ENCODE measurements at places on chromosomes 16 and 17.
A peak's percentile ranks its signal among the peaks of the same experiment; 100 is the strongest.

DNA sequence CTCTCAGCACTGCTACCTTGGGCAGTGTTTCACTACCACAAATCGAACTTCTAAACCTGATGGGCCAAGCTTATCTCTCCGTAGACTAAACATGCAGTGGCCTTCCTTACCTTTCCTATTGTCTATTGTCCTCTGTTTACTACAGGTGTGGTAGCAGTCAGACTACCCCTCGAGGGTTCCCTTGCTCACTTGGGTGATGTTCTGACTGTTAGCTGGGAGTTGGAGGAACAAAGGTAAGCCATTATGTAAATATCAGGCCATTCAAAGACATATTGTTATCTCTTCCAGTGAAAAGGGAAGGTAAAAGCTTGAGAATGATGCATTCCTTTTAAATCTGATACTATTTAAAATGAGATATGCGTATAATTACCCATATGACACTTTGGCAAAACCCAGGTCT lies 828.3 kb upstream of the EEF2KMT start:
- no peak for DNase-seq

DNA sequence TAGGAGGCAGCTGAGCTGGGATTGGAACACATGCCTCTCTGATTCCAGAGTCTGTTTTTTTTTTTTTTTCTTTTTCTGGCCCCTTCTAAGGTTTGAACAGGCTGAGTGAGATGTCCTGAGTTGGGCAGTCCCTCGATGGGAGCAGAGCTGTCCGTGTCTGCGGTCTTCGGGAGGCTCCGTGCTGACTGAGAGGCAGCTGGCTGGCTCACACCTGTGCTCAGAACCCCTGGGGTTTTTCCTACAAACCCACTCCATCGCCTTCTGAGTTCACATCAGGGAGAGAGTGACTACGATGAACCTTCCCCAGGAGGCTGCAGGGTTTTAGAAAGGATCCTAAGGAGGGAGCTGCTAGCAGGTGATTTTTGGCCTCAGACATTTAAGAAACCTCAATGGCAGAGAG lies 92.5 kb downstream of the IRF8 start:
- no peak for DNase-seq

GRCh38 chr16:72437891-72438290 lies 265.9 kb upstream of the PMFBP1 start:
- no peak for DNase-seq

GRCh38 chr16:54287131-54288029 lies 793 bp upstream of the IRX3 start:
- no peak for DNase-seq

GRCh38 chr17:58870747-58871146 lies 115.1 kb downstream of the PPM1E start:
- DNase-seq, result no peak

DNA sequence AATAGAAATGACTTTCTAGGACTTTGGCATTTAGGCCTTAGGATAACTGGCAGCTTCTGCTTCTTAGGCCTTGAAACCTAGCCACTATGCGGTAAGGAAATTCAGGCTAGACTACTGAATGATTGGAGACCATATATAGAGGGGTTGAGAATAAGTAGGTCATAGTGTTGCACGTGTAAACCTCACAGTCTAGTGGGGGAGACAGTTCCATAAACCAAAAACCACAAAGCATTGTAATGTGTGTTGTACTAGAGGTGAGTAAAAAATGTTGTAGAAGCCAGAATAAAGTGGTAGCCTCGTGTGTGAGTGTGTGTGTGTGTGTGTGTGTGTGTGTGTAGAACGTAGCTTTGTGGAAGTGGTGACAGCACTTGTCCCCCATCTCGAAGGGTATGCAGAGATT lies 188.5 kb downstream of the MAP2K6 start:
- DNase-seq, result no peak

DNA sequence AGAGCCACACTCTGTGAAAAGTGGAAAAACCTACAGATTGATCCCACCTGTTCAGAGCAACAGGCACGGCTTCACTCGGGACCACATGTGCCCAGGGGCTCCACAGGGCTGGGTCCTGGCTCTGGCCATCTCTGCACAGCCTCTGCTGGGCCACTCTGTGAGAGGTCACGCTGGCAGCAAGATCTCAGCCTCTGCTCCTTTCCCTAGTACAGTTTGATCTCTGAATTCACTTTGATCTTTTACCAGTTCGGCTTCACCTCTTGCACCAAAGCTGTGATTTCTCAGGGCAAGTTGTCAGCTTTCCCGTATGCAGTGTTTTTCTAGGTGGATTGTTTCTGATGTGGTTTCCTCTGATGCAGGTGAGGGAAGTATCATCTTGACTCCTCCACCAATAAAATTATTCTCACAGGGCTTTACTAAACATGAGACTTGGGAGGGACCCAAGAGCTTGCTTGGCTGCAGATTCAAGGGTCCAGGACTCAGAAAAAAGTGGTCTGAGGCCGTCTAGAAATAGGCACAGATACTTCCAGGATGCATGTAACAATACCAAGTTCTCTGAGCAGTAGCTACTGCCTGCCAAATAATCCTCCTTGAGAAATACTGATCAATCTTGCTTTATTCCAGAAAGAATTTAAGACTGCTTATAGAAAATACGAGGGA lies 24.0 kb upstream of the ALDH3A1 start:
- DNase-seq, result no peak

DNA sequence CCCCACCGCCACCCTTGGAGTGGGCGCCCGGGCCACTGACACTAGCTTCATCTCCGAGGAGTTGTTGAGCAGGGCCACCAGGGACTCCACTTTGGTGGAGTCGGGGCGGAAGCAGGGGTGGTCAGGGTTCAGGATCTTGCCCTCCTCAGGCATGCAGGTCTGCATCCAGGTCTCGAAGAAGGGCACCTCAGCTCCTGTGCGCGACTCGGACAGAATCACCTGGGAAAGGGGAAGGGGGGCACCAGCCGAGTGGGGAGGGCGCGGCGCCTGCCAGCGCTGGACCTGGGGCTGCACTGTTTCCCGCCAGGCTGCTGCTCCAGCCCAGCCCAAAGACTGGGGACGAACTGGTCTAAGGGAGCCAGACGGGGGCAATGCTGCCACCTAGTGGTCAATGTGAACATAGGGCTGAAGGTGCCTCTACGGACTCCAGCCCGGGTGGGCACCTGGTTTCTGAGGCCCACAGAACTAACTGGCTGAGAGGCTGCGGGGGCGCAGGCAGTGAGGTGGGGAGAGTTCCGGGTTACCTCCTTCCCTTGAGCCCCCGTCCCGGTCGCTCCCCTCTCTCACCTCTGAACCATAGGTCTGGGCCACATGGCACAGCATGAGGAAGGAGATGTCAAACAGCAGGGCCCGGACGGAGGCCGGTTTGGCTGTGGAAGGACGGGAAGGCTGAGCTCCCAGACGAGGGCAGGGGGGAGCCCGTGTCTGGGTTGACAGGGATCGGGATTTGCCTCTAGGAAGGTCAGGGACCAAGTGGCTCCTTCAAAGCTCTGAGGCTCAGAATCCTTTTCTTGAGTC lies 11.8 kb downstream of the CSF3 start:
- DNase-seq, result peak; percentile 73

DNA sequence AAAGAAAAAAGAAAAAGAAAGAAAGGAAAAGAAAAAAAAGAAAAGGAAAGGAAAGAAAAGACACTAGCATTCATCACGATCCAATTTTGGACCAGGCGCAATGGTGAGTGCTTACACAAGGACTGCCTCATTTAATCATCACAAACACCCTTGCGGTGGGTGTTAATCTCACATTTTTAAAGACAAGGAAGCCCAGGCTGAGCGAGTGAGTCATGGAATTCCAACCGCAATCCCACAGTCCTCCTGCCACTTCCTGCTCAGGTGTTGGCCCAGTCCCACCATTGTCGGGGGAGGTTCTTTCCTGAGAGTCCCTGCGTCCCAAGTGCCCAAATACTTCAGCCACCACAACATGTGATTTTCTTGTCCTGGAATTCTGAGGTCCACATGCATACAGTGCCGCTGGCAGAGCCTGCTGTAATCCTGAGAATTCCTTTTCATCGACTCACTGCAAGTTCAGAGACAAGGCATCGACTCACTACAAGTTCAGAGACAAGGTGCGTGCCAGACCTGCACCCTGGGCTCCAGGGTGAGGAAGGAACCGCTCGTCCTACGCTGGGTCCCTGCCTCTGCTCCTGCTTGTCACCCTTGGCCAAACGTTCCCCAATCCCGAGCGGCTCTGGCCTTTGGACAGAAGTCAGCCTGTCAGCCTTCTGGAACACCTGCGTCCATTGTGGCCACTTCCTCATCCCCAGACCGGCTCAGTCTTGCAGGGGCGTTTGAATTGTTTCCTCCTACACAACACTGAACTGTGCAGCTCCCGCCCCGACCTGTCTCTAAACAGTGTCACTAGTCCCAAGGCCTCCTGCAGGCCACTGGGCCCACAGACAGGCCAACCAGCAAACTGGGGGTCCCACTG lies 5.8 kb downstream of the ZG16B start:
- DNase-seq, result peak; percentile 100

GRCh38 chr16:5143761-5144620 lies 46.4 kb upstream of the EEF2KMT start:
- DNase-seq, result no peak

- peak; percentile 52 for DNase-seq
These were observed 60.6 kb downstream of the CDYL2 start for GRCh38 chr16:80743772-80744171.

GRCh38 chr17:14557480-14557879 lies 256.6 kb downstream of the HS3ST3B1 start:
- DNase-seq, result no peak

DNA sequence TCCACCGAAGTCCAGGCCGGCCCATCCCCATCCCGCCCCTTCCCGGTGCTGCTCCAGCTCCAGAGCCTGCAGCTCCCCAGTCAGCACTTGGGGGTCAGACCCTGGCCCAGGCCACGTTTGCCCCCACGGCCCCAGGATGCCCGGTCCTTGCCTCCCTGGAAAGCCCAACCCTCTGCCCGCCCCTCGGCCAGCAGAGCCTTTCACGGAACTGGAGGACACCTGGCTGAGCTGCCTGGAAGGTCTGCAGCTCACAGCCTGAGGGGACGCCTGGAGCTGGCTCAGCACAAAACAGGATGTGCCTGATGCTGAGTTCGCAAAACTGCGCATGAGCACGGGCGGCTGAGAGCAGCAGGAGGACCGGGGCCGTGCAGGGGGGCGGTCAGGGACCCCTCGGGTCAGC lies 29.7 kb upstream of the SSTR5 start:
- no peak for DNase-seq

DNA sequence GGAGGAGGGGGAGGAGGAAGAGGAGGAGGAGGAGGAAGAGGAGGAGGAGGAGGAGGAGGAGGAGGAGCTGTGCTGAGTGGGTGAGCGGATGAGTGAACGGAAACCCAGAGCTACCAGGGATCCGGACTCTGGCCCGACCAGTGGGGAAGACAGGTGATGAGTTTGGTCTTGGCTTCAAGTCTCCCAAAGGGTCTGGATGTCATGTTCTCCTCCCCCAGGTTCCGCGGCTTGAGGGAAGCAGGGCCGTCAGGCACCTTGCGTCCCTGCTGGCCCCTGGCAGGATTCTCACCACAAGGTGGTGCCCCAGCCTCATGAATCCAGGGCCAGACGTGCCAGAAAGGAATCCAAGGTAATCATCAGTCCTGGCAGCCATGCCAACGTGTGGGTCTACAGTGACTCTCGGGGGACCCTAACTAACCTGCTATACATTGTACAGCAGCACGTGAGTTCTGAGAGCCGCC lies 13.5 kb upstream of the ABAT start:
- DNase-seq, result peak; percentile 73

- DNase-seq, result peak; percentile 91
These were observed 981 bp upstream of the UNC13D start for GRCh38 chr17:75845058-75845711.

DNA sequence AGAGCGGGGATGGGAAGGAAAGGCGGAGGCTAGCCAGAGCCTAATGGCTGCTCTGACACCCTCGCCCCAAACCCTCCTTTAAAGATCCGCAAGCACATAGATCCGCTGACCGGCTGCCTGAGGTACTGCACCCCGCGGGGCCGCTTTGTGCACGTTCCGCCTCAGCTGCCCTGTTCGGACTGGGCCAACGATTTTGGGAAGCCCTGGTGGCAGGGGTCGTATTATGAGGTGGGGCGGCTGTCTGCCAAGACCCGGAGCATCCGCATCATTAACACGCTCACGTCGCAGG lies 663 bp downstream of the CYB5D1 start:
- peak; percentile 69 for DNase-seq

- no peak for DNase-seq
These were observed 832 bp upstream of the SRRM2 start for GRCh38 chr16:2751577-2752034.

GRCh38 chr16:10756574-10756973 lies 12.9 kb downstream of the NUBP1 start:
- no peak for DNase-seq
